ENCODE measurements at places on chromosomes 4 and X.

GRCh38 chr4:181962321-181962720 is 280.9 kb upstream of the TENM3 start:
- DNase-seq, result no peak

DNA sequence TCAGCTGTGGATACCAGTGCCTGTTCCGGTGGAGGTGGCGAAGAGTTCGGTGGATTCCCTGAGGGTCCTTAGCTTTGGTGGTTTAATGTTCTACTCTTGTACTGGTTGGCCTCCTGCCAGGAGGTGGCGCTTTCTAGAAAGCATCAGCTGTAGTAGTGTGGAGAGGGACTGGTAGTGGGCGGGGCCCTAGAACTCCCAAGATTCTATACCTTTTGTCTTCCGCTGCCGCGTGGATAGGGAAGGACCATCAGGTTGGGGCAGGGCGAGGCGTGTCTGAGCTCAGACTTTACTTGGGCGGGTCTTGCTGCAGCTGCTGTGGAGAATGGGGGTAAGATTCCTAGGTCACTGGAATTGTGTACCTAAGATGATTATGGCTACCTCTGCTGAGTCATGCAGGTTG is 390.3 kb downstream of the FAM47A start:
- no peak for DNase-seq

GRCh38 chr4:146040623-146041022 is 102.0 kb upstream of the ZNF827 start:
- no peak for DNase-seq

DNA sequence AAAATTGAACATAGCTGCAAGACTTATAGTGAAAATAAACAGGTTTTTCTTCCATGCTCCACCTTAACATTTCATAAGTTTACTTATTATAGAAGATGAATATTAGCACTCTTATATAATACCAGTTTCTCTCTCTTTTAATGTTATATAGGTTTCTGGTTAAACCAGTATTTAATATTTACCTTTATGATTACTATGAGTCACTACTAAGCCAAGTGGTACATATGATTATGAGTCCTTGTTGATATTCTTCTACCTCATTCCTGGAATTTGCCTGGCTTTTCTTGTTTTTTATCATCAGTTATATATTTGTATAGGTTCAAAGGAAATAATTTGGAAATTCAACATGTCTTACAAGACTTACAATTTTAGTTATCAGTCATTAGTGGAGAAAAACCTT is 89.9 kb upstream of the MAOA start:
- no peak for DNase-seq

- DNase-seq, result no peak
These were observed 205.3 kb downstream of the ARAP2 start for GRCh38 chr4:36039026-36039425.

DNA sequence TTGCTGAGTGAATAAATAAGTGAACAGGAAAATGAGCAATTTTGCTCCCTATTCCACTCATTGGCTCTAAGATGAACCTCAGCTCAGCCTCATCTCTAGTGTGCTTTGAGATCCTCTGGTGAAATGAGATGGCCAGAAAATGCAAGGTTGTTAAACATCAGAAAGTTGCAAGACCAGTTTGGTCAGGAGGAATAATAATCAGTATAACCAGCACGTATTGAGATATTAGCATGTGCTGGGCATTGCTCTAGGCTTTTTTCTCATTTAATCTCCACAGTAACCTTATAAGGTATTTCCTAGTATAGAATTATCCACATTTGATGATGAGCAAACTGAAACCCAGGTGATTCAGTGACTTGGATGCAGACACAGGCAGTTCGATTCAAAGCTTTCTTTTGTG is 110.5 kb upstream of the PAK3 start:
- no peak for DNase-seq

DNA sequence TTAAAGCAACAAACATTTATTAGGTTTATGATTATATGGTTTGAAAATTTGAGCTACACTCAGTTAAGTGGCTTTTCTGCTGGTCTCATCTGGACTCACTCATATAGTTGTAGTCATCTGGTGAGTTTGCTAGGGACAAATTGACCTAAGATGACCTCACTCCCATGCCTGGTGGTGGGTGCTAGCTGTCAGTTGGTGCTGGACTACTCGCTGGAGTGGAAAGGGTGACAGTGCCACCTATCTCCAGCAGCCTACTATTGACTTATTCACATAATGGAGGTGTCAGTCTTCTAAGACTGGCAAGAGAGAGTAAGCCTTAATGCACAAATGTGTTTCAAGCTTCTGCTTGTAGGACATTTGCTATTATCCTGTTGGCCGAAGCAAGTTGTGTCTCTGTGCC is 88.2 kb downstream of the TASL start:
- DNase-seq, result no peak

- no peak for DNase-seq
These were observed 615.6 kb downstream of the CENPC start for GRCh38 chr4:66929748-66930147.

GRCh38 chrX:9676306-9676705 is 89.3 kb downstream of the GPR143 start:
- DNase-seq, result no peak

DNA sequence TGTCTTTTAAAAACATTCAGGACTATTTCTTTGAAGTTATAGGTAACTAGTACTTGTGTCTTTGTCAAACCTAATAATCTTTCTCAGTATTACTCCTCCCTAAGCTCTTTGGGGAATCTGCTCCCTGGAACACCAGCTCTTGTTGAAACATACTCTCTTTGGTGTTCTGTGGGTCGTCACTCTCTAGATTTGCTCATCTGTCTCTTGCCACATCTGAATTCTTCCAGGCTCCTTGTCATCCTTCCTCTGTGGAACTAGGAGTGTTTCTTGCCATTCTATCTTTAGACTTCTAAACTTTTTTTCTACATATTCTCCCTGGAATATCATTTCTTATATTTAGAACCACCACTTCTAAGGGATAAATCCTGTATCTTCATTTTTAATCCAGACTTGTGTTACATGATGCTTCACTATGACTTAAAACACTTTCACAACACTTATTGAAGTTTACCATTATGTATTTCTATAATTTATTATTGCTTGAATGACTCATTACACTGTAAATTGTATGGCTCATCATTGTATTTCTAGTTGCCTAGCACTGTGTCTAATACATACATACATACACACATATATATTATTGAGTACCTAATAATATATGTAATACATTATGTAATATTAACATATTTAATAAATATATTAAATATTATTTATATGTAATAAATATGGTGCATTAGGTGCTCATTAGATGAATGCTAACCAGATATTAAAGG is 186.1 kb downstream of the TMA16 start:
- no peak for DNase-seq

GRCh38 chrX:118627084-118627758 is 100.2 kb upstream of the IL13RA1 start:
- no peak for DNase-seq

GRCh38 chrX:148573119-148573518 is 72.7 kb downstream of the AFF2 start:
- DNase-seq, result no peak

DNA sequence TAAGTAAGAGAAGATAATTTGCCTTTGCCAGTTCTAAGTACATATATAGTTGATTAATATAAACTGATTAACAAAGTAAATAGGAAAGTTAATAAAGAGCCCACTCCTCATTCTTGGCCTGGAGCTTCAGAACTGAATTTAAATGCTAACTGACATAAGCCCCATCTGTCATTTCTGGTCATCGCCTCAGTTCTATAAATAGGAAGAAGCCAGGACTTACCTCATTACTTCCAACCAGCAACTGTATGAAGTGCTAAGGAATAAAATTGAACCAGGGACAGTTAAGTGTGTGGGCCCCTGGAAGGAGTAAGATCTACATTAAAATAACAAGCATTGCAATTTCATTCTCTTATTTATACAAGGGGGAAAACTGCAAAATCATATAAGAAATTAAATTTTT is 52.0 kb upstream of the PDLIM5 start:
- no peak for DNase-seq

DNA sequence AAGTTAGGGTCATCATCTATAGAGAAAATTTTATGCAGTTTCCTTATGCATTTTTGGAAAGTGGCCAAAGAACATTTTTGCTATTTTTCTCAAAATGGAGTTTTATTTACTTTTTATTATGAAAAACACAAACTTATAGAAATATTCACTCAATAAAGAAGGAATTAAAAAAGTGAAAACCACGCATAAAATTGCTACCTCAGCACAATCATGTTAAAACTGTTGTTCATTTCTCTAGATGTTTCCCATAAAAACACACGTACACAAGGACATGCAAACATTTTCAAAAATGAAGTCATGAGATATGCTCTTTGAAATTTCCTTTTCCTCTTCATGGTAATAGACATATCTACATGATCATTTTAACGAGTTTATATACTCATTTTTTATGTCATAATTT is 536.8 kb upstream of the MAGEB18 start:
- no peak for DNase-seq

DNA sequence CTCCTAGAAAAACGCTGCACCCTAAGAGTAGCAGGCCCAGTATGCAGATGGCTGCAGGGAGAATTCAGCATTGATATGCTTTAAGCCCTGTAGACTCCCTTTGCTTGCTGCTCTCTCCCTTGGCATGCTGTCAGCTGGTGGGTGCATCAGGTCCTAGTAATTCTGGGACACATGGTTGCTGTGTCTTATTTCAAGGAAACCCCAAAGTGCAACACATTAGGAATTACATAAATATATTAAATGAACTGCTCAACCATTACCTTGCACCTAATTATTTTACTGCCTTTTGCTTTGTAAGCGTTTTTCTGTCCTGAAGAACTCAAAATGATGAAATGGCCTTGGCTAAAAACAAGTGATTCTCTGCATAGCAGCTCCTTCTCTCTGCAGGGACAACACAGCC is 516.3 kb downstream of the ZIC3 start:
- DNase-seq, result no peak

DNA sequence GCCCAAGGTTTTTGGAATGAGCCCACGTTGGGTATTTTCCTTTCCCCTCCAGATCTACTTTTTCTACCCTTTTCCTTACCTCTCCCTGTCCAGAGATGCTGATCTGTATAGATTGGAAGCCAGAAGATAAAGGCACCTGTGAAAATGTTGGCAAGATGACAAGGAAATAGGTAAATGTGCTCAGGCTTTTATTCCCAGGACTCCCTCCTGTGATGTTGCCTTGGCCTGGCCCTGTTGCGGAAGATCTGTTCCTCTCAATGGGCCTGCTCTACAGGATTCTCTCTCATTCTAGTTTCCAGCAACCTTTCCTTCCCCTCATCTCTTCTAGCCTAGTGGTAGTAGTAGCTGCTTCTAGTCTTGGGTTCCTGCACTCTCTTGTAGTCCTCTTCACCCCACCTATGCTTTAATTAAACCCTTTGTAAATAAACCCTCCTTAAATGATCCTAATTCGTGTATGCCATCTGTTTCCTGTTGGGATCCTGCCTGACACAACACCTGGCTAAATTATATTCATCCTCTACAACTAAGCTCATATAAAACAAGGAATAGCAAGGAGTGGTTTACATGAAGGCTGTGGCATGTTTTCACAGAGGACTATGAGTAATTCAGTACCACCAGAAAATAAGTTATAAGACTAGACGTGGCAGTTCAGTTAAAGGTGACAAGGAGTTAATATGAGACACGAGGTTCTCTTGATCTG is 95.7 kb upstream of the MAOA start:
- DNase-seq, result no peak

DNA sequence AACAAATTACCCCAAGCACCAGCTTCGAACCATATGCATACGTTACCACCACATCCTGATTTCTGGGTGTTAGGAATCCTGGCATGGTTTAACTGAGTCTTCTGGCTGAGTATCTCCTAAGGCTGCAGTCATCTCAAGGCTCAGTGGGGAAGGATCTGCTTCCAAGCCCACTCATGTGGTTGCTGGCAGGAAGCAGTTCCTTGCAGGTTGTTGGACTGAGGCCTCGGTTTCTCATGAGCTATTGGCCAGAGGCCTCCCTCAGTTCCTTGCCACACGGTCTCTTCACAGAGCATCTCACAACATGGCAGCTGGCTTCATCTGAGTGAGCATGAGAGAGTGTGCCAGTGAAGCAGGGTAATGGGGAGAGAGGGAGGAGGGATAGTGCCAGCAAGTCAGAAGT is 96.1 kb upstream of the MTM1 start:
- DNase-seq, result no peak

GRCh38 chr4:182486881-182487280 is 243.7 kb downstream of the TENM3 start:
- no peak for DNase-seq

GRCh38 chrX:139290310-139290709 is 240.2 kb upstream of the F9 start:
- DNase-seq, result no peak

GRCh38 chr4:77734928-77735327 is 84.2 kb downstream of the CNOT6L start:
- DNase-seq, result no peak

DNA sequence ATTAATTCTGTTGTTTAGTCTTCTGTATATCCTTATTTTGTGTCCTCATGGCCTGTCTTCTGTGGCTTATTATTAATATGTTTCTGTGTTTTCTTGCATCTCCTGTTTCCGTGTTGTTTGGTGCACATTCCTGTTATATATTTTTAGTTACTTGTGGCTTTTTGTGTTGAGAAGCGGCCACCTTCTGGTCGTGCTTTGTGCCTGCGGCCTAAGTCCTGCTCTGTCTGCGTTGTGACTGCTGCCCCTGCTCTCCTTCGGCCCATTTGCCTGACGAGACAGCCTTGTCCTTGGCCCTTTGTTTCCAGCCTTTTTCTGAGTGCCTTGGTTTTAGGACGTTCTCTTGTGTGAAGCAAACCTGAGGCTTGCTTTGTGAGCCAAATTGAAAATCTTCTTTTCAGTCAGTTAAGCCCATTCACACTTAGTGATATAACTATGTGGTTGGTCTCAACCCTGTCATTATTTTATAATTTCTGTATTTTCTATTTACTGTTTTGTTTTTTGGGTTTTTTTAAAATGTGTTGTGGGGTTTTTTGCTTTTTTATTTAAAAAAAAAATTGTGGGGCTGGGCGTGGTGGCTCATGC is 43.8 kb downstream of the TNIP2 start:
- no peak for DNase-seq

GRCh38 chr4:83281307-83281706 is 3.3 kb downstream of the COQ2 start:
- DNase-seq, result no peak

- DNase-seq, result no peak
These were observed 85.0 kb upstream of the FAT1 start for GRCh38 chr4:186808630-186809018.

GRCh38 chr4:82799006-82799881 is 648 bp upstream of the SCD5 start:
- no peak for DNase-seq

DNA sequence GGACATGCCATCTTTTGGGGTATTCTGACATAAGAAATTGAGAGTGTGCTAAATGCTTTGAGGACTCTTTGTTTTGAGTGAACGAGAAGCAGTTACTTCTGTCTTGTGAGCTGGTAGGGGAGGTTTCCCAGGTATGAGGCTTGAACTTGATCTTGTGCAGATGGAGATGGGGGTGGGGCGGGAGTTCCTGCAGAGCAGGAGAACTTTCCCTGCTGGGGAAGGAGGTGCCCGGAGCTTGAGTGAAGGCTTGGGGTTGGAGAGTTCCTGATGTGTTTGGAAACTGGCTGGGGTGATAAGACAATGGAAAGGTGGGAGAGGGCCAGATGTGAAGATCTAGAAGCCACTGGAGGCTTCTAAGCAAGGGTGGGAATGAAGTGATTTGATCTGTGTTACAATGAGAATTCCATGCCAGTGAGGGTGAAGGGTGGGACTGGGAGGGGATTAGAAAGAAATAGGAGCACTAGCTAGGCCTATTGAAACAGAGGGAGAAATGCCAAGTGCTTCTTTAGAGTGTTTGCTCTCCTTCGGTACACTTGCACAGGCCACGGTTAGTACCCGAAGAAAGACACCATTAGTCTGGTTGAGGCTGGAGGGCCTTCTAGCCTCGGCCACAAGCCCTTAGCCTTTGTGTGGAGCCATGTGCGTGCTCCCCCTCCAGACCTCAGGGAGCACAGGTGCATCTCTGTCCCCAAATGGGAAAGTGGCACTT is 103.5 kb upstream of the STOX2 start:
- DNase-seq, result no peak

Measured in stimulated activated CD4-positive, alpha-beta T cell treated with anti-CD3 and anti-CD28 coated beads, Interleukin-1b, Interleukin-23, amount 100 ng/mL, for 1 hour (primary cell).